Skin of body (tissue), 3 donors: ENCODE measurements at places on chromosomes 5 and 9. TPM values are rescaled to one million over a fixed set of nuclear protein-coding genes. Genes with fewer than 3 reads are reported as not detected.

The SLCO6A1 gene
- not detected for total RNA-seq

The SAXO1 gene
- 0.10 TPM for total RNA-seq

The CNTNAP3 gene
- 4.2 TPM for total RNA-seq

The SPATA31E1 gene
- total RNA-seq, result not detected
